ENCODE measurements at places on chromosomes 1 and 21.
A peak's percentile ranks its signal among the peaks of the same experiment; 100 is the strongest.

DNA sequence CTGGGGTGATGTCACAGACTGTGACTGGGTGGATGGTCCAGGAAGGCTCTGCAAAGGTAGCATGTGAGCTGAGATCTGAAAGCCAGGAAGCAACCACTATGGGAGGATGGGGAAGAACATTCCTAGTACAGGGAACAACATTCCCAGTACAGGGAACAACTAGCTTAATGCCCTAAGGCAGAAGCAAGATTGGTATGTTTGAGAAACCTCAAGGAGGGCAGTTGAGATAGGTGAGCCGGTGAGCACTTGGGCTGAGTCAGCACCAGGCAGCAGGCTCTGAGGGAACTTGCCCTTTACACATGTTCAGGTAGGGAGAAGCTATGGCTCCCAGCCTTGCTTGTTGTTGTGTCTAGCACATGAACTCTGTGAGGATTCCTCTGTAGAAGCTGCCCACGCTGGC is 24.2 kb upstream of the CACNA1E start:
- no peak for DNase-seq

DNA sequence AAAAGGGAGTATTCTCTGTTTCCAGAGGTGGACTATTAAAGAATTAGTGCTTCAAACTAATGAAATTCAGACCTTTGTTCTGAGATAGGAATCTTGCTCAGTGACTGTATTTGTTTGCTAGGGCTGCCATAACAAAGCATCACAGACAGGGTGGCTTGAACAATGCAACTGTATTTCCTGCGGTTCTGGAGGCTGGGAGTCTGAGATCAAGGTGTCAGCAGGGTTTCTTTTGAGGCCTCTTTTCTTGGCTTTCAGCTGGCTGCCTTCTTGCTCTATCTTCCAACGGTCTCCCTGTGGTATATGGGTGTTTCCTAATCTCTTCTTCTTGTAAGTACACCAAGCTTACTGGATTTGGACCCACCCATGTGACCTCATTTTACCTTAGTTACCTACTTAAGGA is 264.6 kb upstream of the PROX1 start:
- no peak for DNase-seq

DNA sequence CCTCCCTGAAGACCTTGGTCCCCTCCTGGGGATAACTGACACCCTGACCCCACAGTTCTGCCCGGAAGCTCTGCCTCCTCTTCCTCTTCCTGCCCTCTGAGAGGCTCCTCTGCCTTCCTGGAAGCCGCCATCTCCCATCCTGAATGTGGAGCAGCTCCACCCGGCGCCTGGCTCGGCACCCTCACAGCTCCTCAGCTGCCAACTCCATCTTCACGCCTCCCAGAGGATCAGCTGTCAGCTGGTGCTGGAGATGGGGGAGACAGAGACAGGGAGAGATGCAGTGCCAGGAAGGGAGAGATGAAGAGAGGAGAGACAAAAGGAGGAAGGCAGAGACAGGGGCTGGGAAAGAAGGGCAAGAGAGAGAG is 210.4 kb upstream of the CSF3R start:
- DNase-seq, result no peak

- DNase-seq, result no peak
These were observed 1.8 kb downstream of the LRIF1 start for GRCh38 chr1:110961902-110962301.

- no peak for DNase-seq
These were observed 51.7 kb downstream of the UMODL1 start for GRCh38 chr21:42122808-42123207.

- no peak for DNase-seq
These were observed 165.9 kb downstream of the SDCCAG8 start for GRCh38 chr1:243421784-243422183.

DNA sequence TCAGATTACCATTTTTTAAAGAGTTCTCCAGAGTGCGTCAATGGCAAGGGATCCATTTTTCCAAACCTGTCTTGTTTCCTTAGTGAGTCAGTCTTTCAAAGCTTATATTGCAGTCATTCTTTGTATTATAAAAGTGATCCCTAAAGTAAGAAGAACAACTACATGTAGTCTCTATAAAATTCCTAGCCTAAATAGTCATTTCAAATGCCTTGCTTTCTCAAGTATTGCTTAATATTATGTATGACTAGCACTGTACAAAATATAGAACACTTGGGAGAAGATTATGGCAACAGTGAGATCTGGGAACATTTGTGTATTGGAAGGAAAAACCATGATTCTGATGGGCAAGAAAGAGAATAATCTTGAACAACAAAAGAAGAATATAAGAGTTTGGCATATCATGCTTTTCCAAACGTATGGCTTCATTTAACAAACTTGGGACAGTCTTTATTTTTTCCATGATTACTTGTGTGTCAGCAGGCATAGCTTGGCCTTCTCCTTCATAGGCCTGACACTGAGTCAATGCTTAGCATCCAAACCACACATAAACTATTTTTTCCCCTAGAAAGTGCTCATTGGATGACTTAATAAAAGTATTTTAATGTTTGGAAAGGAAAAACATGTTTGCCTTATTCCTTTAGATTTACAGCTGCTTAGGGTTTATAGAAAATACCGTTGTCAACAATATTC is 547.4 kb downstream of the LTN1 start:
- no peak for DNase-seq

- peak; percentile 70 for DNase-seq
These were observed 705 bp downstream of the AIDA start for GRCh38 chr1:222711319-222712252.

DNA sequence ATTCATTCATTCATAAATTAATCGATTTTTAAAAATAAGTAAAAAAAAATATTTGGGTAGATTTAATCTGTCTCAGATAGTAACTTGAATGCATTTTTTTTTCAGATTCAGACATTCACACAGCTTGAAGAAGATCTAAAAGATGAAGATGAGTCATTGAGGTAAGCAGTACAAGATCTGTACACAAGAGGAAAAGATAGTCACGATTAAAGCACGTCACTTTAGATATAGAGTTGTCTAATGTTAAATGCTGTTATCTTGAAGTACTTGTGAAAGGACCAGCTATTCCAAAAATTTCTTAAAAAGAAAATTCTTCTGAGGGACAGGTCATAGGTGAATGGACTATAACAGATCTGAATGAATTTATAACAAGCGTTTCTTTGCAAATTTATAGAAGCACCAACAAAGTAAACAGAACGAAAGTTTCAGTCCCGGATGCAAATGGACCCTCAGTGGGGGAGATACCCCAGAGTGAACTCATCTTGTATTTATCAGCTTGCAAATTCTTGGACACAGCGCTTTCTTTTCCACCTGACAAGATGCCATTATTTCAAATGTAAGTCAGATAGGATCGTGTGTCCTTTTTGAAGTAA is 31.2 kb upstream of the MORC3 start:
- no peak for DNase-seq
